ENCODE measurements at places on chromosomes 11 and 22.

DNA sequence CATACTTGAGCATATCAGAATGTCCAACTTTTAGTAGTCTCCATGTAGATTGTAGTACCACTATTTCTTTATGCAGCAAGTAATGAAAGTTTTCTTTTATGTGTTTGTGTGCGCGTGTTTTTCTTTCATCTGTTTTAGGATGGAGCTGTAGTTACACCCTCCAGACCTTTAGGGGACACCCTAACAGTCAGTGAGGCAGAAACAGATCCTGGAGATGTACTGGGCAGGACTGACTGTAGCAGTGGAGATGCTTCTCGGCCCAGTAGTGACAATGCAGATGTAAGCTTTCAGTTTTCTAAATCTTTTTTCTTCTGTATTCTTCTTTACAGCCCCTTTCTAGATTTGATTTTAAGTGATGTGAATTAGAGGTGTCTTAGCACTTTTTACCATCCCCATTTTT is 79.9 kb upstream of the GRIK4 start:
- DNase-seq: no peak

GRCh38 chr22:19706661-19707151 is 7.6 kb upstream of the SEPTIN5 start:
- DNase-seq: no peak

DNA sequence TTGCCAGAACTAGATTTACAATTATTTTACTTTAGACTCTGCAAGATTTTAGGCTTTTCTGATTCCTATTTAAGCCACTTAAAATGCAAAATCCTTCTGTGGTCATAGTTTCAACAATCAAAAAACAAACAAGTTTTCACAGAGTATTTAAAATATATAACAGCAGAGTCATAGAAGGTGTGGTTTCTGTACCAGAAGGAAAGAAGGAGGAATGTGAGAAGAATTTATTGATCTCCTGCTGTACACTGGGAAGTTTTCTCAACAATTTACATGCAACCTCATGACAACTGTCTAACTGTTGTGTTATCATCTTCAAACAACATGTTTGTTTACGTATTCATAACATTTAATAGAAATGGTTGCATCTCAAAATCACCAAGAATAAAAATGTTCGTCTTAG is 102.3 kb upstream of the CEP126 start:
- no peak for DNase-seq

DNA sequence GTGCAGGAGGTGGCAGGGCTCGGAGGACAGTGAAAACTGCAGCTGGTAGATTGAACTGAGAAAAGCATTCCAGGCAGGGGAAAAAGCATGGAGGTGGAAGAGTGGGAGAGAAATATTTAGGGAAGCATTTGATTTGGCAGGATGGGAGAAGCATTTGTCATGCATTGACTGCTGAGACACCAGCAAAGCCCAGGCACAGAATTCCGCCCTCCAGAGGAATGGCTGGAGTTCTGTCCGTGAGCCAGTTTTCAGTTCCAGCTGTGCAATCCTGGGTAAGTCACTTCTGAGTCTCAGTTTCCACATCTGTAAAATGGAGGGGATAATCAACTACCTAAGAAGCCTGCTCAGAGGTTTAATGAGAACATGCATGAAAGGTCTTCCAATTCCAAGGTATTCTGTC is 4.3 kb upstream of the TSKU start:
- no peak for DNase-seq

DNA sequence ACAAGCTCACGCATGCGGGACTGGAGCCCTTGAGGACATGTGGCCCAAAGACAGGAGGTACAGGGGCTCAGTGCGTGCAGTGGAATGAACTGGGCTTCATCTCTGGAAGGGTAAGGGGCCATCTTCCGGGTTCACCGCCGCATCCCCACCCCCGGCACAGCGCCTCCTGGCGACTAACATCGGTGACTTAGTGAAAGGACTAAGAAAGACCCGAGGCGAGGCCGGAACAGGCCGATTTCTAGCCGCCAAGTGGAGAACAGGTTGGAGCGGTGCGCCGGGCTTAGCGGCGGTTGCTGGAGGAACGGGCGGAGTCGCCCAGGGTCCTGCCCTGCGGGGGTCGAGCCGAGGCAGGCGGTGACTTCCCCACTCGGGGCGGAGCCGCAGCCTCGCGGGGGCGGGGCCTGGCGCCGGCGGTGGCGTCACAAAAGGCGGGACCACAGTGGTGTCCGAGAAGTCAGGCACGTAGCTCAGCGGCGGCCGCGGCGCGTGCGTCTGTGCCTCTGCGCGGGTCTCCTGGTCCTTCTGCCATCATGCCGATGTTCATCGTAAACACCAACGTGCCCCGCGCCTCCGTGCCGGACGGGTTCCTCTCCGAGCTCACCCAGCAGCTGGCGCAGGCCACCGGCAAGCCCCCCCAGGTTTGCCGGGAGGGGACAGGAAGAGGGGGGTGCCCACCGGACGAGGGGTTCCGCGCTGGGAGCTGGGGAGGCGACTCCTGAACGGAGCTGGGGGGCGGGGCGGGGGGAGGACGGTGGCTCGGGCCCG is at the start of gene MIF:
TSS of gene MIF (plus strand) at position 439 of the 765 bp plus-strand sequence. CDS start at position 531, 92 bp downstream.
- DNase-seq: peak; percentile 99

DNA sequence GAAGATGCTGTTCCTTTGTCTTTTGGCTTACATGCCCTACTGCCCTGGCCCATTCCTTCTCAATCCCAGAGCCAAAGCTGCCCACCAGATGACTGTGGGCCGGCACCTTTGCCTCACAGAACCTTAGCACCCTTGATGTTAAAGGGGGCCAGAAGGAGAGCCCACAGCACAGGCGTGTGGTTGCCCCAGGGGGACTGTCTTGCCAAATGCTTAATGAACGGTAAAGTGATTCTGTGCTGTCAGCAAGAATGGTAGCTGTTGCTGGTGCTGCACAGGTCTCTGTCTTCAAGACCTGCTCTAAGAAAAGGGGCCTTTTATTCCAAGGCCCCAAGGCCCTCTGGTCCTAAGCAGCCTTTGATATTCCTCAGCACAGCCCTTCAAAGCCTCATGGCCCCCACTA is 113.3 kb downstream of the MORC2 start:
- no peak for DNase-seq

GRCh38 chr22:36734171-36735058 is 30.9 kb upstream of the CACNG2 start:
- no peak for DNase-seq

DNA sequence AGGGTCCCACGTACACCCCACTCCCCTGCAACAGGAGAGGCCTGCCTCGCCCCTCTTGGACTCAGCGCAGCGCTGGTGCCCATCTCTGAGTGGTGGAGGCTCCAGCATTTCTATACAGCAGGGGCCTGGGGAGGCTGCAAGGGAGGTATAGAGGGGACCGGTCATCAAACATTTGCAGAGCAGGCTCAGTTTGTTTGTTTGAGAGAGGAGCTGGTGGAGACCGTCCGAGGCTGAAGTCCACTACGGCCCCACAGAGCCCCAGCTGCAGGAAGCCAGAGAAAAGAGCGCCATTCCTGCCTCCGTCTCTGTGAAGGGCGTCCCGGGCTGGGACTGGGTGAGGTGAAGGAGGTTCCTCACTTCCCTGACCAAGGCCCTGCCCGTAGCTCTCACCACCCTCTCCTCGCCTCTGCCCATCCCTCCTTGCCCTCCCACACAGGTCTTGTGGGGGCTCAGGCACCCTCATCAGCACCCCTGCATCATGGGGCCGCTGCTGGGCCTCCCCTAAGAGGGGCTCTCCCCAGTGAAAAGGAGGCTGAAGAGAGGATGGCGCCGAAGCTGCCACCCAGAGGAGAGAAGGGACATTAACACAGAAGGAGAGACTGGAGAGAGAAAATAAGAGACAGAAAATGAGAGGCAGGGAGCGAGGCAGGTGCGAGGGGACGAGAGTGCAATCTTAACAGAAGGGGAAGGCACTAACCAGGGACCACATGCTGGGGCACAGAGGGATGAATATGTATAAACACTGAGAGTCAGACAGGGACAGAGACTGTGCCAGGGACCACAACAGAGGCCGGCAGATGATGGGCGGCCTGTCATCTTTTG is 24.5 kb downstream of the RPUSD4 start:
- DNase-seq: no peak
